ENCODE measurements at places on chromosomes 6 and 20.

DNA sequence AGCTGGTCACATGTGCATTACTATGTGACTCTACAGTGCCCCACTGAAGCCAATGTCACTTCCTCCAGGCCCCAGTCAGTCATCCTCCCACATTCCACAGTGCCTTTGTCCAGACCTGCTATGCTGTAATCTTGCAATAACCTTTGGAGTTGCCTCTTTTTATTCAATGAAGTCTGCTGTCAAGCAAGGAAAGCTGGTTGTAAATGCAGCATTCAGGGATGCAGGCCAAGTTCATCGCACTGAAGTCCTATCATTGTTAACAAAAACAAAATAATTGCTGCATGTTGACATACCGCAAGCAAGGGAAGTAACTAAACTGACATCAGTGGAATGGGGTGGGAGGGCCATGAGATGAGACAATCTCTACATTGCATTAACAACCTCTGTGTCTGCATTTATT lies 131.2 kb upstream of the CDYL start:
- no peak for DNase-seq

GRCh38 chr20:53381568-53382262 lies 211.9 kb downstream of the ZNF217 start:
- no peak for DNase-seq

DNA sequence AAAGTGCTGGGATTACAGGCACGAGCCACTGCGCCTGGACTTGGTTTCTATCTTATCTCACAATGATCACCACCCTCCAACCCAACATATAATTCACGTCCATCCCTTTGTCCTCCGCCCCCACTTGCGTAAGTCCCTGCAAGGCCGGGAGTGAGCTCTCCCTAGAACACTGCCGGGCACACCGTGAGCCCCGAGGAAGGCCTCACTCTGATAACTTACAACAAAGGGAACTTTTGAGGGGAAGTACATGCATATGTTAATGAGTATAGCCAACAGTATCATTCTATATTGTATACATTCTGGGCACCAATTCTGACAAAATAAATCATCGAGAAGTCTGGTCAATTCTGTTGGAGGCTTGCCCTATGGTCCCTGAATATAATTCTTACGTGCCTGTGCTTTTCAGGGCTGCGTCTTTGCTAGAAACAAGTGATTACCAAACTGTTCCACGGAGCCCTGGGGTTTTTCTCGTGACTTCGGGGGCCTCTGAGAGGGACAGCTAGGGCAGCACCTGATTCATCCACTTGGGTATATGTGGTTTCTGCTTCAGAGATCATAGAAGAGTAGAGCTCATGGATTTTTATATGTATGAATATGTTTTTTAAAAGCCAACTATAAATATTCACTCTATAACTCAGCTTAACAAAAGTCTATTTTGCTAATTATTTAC lies 469.8 kb upstream of the AGPAT4 start:
- DNase-seq = no peak

DNA sequence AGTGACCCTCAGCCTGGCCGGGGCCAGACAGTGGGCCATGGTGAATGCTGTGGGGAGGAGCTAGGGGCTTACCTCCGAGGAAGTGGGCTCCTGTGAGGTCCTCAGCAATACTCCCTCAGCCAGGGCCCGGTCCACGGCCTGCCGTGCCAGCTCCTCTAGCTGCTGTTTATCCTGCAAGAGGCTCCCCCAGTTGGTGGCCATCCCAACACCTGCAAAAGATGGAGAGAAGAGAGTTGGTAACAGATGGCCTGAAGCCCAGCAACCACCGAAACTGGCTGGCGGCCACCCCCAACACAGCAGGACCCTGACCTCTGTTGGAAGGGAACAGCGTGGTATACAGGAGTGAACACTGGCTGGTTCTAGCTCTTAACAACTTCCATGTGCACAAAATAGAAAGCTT lies 4.0 kb downstream of the GSS start:
- no peak for DNase-seq

GRCh38 chr6:90297115-90297866 lies 648 bp upstream of the BACH2 start:
- no peak for DNase-seq

DNA sequence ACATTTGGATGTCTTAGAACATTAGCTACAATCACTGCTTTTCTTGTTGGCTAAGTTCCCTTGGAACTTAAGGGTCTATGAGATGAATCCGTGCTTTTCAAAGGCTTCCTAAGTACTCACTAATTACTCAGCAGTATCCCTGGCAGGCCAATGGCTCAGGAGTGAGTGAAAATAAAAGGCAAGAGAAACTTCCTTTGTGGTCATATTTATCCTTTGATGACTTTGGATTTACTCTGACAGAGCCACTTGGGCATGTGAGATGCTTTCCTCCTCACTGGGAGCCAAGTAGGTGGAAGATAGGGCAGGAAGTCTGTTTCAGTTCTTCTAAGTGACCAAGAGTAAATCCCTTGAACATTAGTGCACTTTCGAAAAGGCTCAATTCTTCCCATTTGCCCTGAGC lies 224.3 kb upstream of the FOXA2 start:
- no peak for DNase-seq

DNA sequence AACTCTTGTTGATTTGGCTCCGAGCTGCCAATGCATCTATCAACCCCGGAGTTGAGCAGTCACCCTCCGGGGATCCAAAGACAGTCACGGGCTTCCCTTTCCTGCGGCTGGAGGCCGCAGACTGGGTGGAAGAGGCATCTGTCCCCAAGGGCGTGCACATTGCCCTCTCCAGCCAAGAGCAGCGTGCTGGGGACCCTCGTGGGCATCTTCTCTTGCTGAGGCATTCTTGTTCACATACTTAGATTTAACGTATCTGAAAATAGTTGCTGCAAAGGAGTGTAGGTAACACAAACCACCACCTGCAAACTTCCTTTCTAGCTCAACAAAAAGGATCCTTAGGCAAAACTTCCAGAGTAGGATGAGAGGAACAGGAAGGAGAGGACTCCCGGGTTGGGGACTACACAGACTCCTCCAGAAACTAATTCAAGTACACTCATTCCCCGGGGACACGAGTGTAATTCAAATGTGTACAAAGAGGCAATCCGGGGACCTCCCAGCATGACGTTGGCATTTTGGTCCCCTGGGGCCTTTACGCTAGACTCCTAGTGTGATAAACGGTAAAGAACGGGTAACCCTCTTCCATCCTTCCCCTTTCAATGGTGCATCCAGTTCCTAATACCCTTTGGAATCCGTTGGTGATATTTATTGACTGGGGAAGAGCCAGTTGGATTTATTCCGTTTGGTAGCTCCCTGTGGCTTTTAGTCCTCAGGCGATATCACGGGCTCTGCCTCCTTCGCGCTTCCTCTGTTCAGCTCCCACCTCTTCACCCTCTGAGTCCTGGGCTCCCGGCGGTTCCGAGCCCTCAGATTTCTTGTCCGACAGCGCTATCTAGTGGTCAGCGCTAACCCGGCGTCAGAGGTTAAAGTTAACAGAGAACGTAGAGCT lies 2.7 kb upstream of the COL12A1 start:
- peak; percentile 59 for DNase-seq

DNA sequence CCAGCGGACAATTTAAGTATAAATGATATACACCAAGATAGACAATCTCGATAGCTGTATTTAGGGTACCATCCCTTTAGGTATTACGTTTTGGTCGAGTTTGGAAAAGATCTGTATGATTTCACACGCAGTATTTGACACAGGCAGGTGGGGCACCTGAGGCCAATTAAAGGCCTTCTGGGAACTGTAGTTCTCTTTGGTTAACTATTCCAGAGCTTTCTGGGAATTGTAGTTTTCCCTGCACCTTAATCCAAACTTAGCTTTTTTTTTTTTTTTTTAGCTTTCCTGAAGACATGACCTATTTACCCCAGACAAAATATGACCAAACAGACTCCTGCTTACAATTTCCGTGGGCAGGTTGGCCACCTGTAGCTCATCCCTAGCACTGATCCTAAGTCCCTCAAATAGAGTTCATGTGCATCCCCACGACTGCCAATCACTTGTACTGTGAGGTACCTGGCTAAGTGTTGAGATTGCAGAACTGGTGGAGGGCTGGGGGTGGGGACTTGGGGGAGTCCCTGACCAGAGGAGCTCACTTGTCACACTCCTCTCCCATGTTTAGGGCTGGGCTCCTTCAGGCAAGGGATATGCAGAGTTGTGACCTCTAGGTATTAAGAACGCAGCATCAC lies 999 bp upstream of the EHMT2 start:
- DNase-seq = no peak

GRCh38 chr6:38345586-38345985 lies 294.1 kb downstream of the BTBD9 start:
- DNase-seq = no peak

- DNase-seq = no peak
Observed at GRCh38 chr20:47319517-47320252, 36.8 kb downstream of the ZMYND8 start.

GRCh38 chr6:134593887-134594286 lies 276.0 kb upstream of the SGK1 start:
- DNase-seq = no peak

DNA sequence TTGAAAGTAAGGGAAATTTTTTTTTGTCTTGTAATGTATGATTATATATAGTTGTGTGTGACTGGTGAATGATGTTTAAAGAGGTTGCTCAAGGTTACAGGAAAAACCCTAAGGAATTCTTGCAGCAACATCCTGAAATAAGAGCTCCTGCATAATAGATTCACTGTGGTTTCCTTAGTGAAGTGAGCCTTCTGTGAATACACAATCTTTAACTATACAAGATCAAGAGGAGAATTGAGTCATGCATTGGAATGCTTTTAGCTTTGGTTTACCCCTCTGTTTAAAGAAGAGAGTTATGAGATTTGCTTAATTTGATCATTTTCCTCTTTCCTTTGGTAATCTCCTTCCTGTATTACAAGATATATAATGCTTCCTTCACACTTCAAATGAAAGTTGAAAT lies 141.6 kb upstream of the EYA4 start:
- no peak for DNase-seq

GRCh38 chr6:83615025-83615999 lies 93.6 kb downstream of the SNAP91 start:
- no peak for DNase-seq

DNA sequence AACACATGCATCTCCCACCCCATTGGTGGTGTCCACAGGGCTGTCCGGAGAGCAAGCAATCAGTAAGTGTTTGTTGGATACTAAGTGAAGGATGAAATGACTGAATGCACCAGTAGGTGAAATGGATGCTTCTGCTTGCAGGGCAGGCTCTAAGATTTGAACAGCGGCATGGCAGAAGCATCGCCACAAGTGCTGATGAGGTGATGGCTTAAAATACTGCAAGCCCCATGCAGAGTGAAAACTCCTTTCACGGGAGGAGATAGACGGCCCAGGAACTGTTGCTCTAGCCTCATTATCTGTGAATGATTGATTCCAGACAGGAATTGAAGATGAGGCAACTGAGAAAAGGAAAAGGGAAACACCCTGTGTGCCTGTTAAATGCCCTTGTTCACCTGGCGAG lies 158.9 kb downstream of the LY86 start:
- DNase-seq = no peak

DNA sequence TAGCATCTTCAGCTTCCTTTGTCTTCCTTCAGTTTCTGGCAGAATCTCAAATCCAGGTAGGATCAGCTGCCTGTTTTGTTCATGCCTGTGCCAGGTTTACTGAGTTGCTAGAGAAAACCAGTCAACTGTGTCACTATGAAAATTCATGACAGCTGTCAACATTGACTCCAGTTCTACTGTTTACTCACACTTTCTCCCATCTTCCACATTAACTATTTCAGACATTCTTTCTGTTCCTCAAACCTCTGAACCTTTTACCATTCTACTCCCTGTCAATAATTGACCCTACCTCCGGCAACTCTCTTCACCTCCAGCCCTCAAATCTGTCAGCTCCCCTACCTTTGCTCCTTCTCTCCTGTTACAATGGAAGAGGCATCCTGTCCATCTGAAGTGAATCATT lies 8.5 kb downstream of the ENPP4 start:
- DNase-seq = no peak

DNA sequence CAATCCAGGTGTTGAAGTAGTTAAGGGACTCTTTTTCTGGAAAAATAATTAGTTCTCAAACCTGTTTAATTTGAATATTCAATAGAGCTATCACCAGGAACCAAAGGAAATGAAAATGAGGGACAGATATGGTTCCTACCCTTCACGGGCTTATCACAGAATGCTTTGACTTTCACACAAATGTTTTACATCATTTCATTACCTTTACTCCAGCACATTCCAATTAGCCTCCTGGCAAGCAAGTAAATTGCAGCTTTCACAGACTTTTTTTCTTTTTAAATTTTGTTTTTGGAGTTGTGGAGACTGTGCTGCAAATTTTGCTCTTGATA lies 35.2 kb downstream of the PLEKHG1 start:
- no peak for DNase-seq

DNA sequence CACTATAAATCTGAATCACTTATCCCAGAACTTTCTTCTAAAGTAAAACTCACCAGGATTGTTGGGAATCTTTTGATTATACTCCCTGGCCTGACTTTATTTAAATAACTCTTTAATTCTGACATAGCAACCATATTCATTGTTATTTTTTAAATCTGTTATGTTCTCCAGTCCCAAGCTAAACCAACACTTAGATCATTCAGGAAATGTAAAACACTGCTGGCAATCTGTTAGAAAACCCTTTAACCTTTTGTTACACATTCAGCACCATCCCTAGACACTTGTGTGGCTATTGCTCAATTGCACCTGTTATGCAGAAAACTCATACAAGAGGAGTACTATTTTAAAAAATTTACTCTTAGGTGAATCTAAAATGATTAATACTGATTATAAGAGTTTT lies 101.8 kb upstream of the NHSL1 start:
- DNase-seq = no peak

DNA sequence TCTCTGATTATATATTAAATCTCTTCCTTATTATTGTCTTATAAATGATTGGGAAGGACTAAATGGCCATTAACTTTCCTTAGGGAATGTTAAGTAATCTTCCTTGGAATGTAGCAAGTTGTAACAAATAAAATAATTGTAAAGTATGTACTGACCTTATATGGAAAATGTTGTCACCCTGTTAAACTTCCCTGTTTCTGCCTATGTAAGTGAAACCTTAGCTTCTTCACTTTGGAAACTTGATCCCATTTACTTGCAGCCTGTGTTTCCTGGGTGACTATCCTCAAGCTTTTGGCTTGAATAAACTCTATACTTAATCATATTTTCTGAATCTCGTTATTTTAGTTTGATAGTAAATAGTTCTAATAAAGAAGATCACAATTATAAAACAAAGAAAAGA lies 519.5 kb upstream of the PTCHD4 start:
- no peak for DNase-seq

- DNase-seq = no peak
Observed at GRCh38 chr20:8216375-8217200, 84.5 kb downstream of the PLCB1 start.

GRCh38 chr6:3456898-3457709 lies at the start of gene SLC22A23:
Gene SLC22A23 (minus strand): TSS chr6:3457050. CDS start chr6:3456559, 491 bp downstream.
- DNase-seq = peak; percentile 29

GRCh38 chr6:132219901-132220300 lies 181.4 kb downstream of the MOXD1 start:
- DNase-seq = no peak

GRCh38 chr20:56987986-56988385 lies 278.5 kb downstream of the BMP7 start:
- DNase-seq = no peak

GRCh38 chr6:139325686-139326085 lies 33.9 kb upstream of the TXLNB start:
- DNase-seq = no peak

Data from stimulated activated CD8-positive, alpha-beta memory T cell treated with anti-CD3 and anti-CD28 coated beads, Interleukin-2, amount 100 ng/mL, for 1 hour (primary cell).